ENCODE measurements at places on chromosomes 7 and 10.

- DNase-seq, result no peak
Measured at GRCh38 chr10:92811986-92812385, 36.3 kb upstream of the EXOC6 start.

- DNase-seq, result peak; percentile 55
Measured at GRCh38 chr10:102504179-102504975, 605 bp downstream of the SUFU start.

DNA sequence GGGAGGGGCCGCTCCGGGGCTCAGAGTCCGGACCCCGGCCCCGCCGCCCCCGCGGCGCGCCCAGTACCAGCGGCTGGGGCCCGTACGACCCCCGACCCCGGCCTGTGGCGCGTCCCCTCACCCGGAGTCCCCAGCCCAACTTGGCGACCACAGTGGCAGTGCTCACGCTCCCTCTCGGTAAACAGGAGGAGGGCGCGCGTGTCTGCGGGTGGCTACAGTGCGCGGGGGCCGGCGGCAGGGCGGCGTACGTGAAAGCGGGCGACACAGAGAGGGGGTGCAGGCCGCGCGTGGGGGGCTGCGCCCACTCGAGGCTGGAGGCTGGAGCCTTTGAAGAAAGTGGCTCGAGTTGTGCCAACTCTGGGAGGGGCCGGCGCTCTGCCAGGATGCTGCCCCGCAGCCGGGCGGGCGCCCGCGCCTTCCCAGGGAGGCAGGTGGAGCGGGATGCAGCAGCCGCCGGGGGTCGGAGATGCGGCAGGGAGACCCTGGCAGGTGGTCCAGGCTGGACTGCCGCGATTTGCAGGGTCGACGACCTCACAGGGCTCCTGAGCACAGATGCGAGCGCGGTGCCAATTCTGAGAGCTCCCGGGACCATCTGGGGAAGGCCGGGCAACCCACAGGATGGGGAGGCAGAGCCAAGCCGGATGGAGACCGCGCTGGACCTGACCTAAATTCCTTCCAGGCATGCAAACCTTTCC lies 655 bp downstream of the PTPRE start:
- DNase-seq, result peak; percentile 47

GRCh38 chr10:129962031-129962871 lies 1.8 kb downstream of the EBF3 start:
- no peak for DNase-seq

- DNase-seq, result no peak
Measured at GRCh38 chr7:150738591-150739001, 1.4 kb downstream of the GIMAP5 start.

GRCh38 chr7:39647816-39648215 lies 24.4 kb downstream of the RALA start:
- DNase-seq, result no peak

DNA sequence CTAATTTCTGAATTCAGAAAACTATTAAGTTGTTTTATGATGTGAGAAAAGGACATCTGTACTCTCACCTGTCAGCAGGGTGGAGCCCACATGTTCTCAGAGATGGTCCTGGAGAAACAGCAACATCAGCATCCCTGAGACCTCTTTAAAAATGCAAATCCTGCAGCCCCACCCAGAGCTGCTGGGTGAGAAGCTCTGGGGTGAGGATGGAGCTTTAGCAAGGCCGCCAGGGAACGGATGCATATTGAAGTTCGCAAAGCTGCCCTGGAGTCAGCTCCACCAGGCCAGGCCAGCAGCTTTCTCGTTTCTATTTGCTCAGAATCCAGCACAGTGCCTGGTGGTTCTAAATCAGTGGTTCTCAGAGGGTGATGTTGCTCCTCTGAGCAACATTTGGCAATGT lies 49.1 kb downstream of the PRKCQ start:
- DNase-seq, result no peak

GRCh38 chr10:5047912-5048628 lies 44.4 kb upstream of the AKR1C2 start:
- DNase-seq, result no peak

DNA sequence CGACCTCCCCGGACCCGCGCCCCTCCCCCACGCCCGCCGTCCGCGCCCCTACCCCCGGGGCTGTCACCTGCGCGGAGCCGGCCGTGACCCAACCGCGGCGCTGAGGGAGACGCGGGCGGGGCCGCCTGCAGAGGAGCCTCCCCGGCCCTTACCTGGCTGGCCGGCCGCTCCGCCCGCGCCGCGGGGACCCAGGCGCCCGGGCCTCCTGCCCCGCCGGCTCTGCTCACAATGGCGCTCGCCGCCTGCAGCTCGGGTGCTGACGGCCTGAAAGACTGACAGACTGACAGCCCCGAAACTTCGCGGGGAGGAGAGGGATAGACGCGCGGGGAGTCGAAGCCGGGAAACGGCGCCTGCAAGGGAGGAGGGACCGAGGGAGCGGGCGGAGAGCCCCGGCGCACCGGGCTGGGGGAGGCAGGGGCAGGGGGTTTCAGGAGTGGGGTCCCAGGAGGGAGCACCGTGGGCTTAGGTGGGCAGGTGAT lies 393 bp downstream of the ZNF467 start:
- no peak for DNase-seq
